Brain (organoid and tissue), 16 donors: ENCODE measurements at places on chromosomes 7 and 10. TPM values are rescaled to one million over a fixed set of nuclear protein-coding genes. Genes with fewer than 3 reads are reported as not detected.

LRRC18 gene
- polyA plus RNA-seq, result not detected

- peak; percentile 49 for DNase-seq
Measured at GRCh38 chr7:151520419-151521261, 945 bp upstream of the RHEB start.

DNA sequence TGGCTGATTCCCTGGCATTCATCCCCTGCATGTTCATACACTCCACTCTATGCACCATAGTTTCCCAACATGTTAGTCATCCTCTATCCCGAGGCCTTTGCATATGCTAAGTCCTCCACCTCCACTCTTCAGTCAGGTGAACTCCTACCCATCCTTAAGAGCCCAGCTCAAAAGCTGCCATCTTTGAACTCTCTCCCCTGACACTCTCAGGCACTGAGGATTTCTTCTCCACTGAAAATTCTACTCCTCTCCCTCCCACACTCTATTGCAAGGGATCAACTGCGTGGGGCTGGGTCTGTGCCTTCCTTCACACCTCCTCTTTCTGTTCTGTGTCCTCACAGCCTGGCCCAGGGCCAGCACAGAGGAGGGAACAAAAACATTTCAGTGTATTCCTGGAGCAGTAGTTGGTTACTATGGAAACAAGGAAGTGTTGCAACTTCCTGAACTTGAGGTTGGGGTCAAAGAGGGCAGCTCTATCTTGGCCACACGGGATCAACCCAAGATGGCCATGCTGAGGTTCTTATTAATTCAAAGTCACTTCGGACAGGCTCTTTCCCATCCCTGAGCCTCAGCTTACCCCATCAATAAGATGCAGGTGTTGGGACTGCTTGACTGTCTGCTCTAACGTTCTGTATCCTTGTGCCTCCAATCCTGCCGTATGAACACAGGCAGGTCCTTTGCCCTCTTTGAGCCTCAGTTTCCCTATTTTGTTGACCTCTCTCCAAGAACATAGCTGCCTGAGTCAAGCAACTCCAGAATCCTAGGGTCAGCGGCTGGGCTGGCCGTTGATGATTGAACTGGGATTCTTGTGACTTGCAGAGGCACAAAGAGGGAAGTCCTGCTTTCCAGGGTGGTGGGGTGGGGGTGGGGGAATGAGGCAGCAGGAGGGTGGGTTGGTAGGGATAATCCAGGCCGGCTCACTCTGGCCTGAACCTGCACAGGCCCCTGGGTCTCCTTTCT is 15.5 kb downstream of the ZMIZ1 start:
- no peak for DNase-seq

DNA sequence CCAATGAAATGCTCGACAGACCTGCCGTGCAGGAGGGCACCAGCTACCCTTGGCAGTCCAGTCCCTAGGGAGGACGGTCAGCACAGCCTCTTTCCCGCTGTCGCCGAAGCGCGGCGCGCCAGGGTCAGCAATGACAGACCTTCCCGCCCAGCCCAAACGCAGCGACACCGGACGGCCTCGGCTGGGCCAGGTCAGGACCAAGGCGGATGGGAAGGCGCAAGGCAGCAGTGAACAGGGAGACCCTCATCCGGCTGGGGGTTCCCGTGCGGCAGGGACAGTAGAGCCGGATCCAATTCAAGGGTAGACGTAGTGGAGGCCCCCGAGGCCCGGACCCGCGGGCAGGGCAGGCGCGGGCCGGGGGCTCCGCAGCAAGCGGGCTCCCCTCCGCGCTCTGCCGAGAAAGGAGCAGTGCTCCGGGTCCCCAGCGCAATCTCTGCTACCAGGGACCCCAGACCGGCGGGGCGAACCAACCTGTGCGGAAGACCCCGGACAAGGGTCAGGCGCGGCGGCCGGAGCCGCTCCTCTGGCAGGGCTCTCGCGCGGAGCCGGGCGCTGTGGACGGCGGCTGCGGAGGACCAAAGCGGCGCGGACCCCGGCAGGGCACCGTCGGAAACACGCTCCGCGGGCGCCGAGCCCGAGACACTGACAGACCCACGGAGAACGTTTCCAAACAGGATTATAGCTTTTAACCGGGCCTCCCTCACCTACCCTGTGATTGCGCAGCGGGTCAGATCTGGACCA is at the start of gene SEC31B:
SEC31B (minus strand) TSS at position 551 of the 741 bp plus-strand sequence. CDS start 2,909 bp downstream, outside the sequence.
- DNase-seq, result peak; percentile 68

DNA sequence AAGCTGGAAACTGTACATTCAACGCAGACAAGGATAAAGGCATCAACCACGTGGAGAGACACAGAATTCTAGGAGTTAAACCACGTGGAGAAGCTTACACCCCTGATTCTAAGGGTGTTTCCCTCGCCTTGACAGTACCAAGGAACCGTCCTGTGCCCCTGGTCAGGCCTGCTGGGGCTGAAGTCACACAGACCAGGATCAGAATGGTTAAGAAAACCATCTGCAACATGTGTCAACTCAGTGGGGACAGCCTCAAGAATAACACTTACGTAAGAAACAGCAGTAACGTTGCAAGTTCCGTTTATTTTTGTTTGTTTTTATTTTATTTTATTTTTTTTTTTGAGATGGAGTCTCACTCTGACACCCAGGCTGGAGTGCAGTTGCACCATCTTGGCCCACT is 55.6 kb downstream of the CHST15 start:
- DNase-seq, result no peak

DNA sequence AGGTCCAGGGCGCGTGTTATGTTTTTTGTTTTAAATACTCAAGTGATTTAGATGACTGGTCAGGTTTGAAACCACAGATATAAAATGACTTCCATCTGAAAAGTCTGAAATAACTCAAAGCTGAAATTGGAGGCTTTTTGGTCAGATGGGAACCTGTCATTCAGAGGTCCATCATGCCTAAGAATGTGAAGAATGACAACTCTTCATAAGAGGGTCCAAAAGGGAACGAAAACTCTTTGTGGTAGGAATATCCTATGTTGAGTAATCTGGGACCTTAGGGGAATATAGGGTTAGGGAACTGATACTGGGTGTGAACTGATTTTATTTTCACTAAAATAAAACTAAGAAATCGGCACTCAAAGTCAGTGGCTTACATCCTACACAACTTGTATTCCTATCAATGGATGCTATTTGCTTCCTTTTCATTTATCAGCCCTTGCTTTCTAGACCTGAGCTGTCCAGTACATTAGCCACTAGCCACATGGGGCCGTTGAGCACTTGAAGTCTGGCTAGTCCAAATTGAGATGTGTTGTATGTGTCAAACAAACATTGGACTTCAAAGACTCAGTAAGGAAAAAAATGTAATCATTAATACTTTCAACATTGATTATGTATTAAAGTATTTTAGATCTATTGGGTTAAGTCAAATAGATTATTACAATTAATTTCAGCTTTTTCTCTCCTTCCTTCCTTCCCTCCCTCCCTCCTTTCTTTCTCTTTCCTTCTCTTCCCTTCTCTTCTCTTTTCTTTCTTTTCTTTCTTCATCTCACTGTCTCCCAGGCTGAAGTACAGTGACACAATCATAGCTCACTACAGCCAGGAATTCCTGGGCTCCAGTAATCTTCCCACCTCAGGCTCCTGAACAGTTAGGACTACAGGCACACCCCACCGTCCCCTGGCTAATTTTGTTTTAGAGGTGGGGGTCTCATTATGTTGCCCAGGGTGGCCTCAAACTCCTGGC is 56.5 kb upstream of the KDM7A start:
- no peak for DNase-seq

ADAM22 gene
- polyA plus RNA-seq, result 9.8 TPM

DNA sequence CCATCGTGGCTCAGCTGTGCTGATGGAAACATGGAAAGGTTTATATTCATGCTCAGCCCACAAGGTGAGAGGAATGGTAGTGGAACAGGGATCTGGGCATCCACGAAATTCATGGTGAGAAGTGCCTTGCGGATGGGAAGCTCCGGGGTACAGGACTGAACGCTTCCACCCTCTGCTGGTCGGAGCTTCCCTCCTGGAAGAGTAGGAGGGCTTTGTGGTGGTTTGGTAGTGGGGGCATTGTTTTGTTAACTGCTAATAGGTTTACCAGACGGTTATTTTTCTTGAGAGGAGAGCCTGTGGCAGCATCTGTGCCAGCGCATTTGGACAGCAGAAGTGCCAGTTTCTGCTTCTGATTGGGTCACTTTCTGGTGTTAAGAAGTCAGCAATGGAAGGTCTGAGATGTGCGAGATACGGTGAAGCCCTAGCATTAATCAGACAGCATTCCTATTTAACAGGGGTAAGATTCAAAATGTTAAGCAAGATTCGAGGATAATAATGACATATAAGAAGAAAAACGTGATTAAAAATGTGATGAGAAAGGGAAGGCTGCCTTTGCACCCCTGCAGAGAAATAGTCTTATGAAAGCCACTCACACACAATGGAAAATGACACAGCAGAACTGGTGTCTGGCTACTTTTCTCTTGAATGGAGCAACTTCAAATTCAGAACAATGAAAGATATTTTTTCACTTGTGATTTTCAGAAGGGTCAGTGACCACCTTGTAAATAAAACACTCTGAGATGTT is 17.7 kb downstream of the ABCA13 start:
- no peak for DNase-seq

DNA sequence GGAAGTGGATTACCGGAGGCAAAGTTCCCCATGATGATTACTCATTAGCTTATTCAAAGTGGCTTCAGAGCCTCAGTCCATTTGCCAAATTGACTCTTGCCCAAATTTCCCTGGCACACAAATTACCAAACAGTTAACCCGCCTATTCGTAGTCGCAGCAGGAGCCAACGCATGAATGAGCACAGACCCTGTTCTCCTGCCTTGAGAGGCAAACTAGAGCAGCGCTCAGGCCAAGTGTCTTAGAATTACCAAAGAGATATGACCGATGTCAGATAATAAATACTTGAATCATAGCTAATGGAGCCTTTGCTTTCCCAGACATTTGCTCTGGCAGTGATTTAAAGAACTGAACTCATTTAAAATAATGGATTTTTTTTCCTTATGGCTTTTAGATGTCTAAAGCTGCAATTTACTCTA is 64.9 kb downstream of the CTTNBP2 start:
- DNase-seq, result peak; percentile 89

CCNY gene
- polyA plus RNA-seq, result 62.1 TPM

DNA sequence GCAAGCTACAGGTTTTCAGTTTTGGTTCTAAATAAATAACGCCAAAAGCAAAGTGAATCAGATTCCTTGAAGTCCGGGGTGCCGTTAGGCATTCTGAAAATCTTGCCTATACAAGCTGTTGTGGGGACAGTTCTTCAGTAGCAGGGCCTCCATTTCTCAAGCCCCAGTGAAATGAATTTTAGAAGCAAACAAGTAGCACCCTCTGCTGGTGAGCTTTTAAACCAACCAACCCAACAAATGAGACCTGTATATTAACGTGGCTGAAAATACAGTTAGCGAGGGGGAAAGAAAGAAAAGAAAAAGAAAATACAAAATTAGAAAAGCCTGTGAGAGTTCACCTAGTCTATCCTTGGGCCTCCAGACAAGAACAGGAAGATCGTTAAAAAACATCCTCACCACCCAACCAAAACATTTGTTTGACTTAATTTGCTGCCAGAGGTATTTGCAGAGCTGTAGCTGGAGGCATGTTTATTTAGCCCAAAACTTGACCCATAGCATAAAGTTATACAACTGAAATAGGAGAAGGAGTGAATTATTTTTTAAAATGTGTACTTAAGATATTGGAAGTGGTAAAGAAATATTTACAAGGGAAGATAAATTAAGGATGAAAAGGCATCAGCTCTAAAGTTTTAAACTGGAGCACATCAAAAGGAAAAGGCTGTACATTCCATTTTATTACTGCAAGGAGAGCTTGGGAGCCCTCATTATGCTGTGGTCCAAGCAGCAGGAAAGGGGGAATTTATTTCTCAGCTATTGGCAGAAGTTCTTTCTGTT is 98.9 kb downstream of the DYNC1I1 start:
- peak; percentile 78 for DNase-seq

GRCh38 chr10:12589291-12589690 is 239.9 kb downstream of the CAMK1D start:
- peak; percentile 60 for DNase-seq

- DNase-seq, result no peak
Measured at GRCh38 chr10:11520892-11521291, 90.6 kb downstream of the USP6NL start.

- DNase-seq, result peak; percentile 5
Measured at GRCh38 chr10:99784016-99784726, 1.7 kb downstream of the ABCC2 start.

DNA sequence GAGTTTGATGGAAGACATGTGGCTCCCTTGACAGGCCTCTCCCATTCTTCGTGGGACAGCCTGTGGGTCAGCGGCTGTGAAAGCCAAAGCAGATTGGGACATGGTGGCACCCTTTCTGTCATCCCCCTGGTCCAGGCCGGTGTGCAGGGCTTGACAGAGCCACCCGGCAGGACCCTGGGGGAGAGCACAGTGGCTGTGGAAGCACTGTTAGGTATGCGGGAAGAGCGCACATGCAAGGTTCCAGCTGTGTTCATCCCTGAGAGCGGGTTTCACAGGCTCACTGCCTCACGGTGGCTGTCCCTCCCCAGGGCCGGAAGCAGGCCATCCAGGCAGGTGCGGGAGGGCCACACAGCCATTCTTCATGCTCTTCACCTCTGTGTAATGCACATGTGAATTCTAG is 29.8 kb downstream of the SHH start:
- no peak for DNase-seq

- DNase-seq, result no peak
Measured at GRCh38 chr10:53430127-53430891, 657.7 kb upstream of the MBL2 start.

GRCh38 chr10:28587970-28588290 is 55.0 kb downstream of the WAC start:
- DNase-seq, result no peak

- DNase-seq, result no peak
Measured at GRCh38 chr7:155505422-155505793, 41.0 kb downstream of the CNPY1 start.

GRCh38 chr7:116798232-116798631 is 64.2 kb upstream of the CAPZA2 start:
- no peak for DNase-seq

- no peak for DNase-seq
Measured at GRCh38 chr10:124283215-124283948, 135.3 kb downstream of the OAT start.

COPS6 gene
- 247 TPM for polyA plus RNA-seq

HOXA11 gene
- polyA plus RNA-seq, result 20.1 TPM

- peak; percentile 48 for DNase-seq
Measured at GRCh38 chr7:45978010-45978681, 57.1 kb upstream of the IGFBP3 start.

GRCh38 chr7:2751086-2751485 is 63.1 kb downstream of the AMZ1 start:
- DNase-seq, result no peak
